Amniotic stem cell (primary cell): ENCODE measurements at places on chromosomes 11 and 22.

DNA sequence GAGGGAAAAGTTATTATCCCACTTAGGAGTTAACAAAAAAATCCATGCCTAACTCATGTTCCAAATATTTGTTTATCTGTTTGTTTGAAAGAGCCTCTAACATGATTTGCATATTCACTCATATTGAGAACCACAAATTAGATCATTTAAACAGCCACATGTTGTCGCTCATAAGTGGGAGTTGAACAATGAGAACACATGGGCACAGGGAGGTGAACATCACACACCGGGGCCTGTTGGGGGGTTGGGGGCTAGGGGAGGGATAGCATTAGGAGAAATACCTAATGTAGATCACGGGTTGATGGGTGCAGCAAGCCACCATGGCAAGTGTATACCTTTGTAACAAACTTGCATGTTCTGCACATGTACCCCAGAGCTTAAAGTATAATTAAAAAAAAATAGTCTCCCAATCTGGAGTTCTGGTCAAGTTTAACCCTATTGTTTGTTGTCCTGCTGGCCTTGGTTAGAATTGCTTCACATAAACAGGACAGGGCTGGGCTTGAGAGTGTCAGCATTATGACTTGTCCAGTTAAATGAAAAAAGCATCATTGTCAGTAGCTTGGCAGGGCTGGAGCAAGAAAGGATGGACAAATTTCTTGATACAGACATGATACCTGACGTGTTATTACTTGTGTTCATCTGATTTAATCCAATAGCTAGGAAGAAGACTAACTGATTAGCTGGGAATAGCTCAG lies 57.8 kb upstream of the PSMA1 start:
- DNase-seq, result no peak

DNA sequence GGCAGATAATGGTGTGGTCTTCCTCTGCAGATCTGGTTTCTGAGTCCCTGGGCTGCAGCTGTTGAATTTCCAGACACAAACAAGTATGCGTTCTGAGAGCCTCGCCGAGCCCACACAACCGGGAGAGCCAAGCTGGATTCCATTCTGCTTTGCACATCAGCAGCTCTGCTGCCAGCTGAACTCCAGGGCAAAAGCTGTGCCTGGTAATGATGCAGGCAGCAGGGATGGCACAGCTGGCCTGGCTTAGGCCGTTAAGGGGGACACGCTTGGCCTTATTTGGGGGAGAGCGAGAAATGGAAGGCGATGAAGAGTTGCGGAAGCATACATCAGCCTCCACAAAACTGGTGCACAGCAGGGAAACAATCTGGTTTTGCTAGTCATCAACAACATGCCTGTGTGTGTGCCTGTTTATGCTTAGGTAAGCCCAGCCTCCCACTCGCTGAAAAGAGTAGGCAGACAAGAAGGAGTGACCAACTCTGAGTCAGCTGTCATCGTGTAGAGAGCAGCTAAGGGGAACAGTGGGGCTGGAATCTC lies 25.1 kb downstream of the ADAMTS8 start:
- peak; percentile 63 for DNase-seq

GRCh38 chr22:17770180-17771077 lies 3.8 kb downstream of the BID start:
- DNase-seq, result no peak

DNA sequence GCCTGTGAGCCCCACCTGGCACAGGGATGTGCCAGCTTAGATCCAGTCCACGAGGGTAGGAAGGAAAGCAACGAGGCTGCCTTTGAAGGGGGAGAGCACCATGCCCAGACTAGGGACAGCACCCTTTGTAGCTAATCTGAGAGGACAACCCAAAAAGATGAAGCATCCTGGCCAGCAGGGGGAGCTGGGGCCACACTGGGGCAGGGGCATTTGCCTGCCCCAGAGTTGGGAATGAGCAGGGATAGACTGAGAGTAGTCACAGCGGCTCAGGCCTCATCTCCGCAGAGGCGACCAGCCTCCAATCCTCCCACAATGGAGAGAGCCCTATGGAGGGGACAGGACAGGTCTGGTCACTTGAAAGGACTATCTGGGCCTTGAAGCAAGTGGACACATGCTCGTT lies 16.4 kb downstream of the LMO1 start:
- no peak for DNase-seq

- DNase-seq, result no peak
These were observed 2.1 kb downstream of the GAL start for GRCh38 chr11:68686486-68686885.

DNA sequence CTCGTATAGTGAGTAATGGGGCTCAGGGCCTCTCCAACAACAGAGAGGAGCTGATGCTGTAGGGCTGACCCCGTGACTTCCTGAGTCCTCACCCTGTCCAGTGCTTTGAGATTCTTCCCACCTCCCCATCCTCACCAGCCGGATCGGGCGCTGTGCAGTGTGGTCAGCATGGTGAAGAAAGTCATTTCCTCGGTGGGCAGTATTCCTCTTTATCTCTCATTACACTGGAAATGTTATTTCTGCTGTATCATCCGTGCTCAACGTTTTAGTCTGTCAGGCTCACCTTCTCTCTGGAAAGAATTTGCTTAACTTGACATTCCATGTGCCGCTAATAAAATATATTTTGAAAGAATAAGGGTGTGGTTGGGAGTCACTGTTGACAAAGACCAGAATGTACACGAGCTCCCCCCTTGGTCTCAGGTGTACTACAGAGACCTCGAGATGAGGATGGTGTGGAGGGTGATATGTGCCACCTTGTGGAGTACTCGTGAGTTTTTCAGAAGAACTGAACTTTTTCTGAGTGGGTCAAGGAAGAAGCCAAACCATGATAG lies 25.7 kb upstream of the SCGB1A1 start:
- no peak for DNase-seq

- DNase-seq, result no peak
These were observed 12.2 kb downstream of the NEU3 start for GRCh38 chr11:75000975-75001354.

DNA sequence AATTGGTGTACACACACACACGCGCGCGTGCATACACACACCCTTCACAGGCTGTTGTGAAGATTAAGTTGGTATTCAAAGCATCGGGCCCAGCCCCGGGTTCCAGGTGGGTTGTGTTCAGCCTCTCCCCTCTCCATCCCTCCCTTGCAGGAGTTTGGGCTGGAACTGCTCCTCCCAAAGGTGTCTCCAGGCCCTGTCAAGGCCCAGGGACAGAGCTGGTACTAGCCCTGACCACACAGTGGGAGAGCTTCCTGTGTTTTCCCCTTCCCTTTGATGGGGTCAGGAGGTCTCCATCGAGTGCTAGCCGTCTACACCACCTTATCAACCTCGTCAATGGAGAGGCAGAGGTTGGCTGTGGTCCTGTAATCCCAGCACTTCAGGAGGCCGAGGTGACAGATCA lies 36.5 kb upstream of the CSNK1E start:
- no peak for DNase-seq

- DNase-seq, result no peak
These were observed 31.2 kb downstream of the RAB6A start for GRCh38 chr11:73729594-73730206.

- DNase-seq, result peak; percentile 64
These were observed 16.1 kb upstream of the APOA1 start for GRCh38 chr11:116853461-116854073.

- no peak for DNase-seq
These were observed 36.1 kb upstream of the NRIP3 start for GRCh38 chr11:9039863-9040262.

GRCh38 chr11:5700421-5701054 lies 10.9 kb downstream of the TRIM22 start:
- DNase-seq, result no peak

- DNase-seq, result no peak
These were observed 13.4 kb upstream of the DAGLA start for GRCh38 chr11:61666684-61667297.

- no peak for DNase-seq
These were observed 111.5 kb upstream of the E2F8 start for GRCh38 chr11:19352072-19352770.

- DNase-seq, result no peak
These were observed 12.8 kb upstream of the EFCAB6 start for GRCh38 chr22:43824724-43825420.

DNA sequence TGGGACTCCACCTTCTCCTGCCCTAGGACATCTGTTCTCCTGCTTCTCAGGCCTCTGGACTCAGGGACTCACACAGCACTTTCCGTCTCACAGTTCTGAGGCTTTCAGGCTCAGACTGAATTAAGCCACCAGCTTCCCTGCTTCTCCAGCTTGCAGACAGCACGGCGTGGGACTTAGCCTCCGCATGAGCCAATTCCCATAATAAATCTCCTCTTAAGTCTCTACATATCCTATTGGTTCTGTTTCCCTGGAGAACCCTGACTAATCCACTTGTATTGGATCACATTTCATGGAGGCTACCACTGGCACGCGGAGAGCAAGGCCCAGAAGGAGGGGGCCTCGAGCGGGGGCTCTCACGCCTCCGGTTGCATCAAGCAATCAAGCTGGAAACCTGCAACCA lies 1313.6 kb downstream of the TBC1D22A start:
- no peak for DNase-seq

- DNase-seq, result no peak
These were observed 7.1 kb downstream of the TBX1 start for GRCh38 chr22:19767427-19768341.

GRCh38 chr11:33682446-33682845 lies 18.2 kb downstream of the C11orf91 start:
- DNase-seq, result no peak

- no peak for DNase-seq
These were observed 14.8 kb downstream of the IGLL5 start for GRCh38 chr22:22902247-22903001.

DNA sequence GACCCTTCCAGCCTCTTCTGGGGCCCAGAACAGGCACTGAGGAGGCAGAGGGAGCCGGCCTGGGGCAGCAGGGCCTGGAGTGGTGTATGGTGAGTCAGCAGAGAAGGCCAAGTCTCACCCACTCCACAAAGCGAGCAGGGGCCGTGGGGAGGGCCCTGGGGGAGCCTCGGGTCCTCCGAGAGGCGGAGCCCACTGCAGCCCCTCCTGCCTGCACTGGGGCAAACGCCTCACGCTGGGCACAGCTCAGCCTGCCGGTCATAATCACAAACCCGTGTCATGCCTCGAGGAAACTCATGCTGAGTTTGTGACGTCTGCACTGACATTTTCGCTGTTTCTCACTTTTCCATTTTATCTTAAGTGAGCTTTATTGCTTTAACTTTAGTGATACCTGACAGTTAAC lies 38.4 kb downstream of the TOLLIP start:
- no peak for DNase-seq

GRCh38 chr11:119722281-119722794 lies 6.7 kb downstream of the NECTIN1 start:
- no peak for DNase-seq

- DNase-seq, result no peak
These were observed 2.3 kb downstream of the CCDC85B start for GRCh38 chr11:65892661-65893317.

- DNase-seq, result peak; percentile 18
These were observed 143.4 kb upstream of the ANO3 start for GRCh38 chr11:26188554-26188953.

- no peak for DNase-seq
These were observed 25.9 kb downstream of the PPM1F start for GRCh38 chr22:21926728-21927127.

GRCh38 chr11:10004526-10005113 lies 289.4 kb downstream of the SBF2 start:
- no peak for DNase-seq

- no peak for DNase-seq
These were observed 40.9 kb upstream of the LIPT2 start for GRCh38 chr11:74534216-74534945.

- DNase-seq, result no peak
These were observed at the start of gene OR52N4 for GRCh38 chr11:5753943-5754342. TSS of gene OR52N4 (plus strand) at chr11:5754243. CDS start at chr11:5754741, 498 bp downstream.

DNA sequence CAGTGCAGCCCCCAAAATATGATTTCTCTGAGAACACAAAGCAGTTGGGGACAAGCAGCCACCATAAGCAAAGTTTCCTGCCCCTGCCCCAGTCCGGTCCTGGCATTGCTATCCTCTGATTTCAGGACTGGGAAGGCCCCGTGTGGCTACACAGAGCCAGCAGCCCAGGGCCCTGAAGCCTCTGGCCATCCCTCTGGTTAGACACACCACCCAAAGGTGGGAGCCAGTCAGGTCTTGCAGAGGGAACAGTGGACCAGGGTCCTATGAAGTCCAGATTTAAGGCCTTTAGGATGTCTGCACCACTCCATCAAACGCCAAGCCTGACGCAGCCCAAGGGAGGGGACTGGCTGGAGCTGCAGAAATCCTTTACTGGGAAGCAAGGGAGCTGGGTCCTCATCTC lies 63.4 kb downstream of the SLC22A12 start:
- DNase-seq, result no peak

DNA sequence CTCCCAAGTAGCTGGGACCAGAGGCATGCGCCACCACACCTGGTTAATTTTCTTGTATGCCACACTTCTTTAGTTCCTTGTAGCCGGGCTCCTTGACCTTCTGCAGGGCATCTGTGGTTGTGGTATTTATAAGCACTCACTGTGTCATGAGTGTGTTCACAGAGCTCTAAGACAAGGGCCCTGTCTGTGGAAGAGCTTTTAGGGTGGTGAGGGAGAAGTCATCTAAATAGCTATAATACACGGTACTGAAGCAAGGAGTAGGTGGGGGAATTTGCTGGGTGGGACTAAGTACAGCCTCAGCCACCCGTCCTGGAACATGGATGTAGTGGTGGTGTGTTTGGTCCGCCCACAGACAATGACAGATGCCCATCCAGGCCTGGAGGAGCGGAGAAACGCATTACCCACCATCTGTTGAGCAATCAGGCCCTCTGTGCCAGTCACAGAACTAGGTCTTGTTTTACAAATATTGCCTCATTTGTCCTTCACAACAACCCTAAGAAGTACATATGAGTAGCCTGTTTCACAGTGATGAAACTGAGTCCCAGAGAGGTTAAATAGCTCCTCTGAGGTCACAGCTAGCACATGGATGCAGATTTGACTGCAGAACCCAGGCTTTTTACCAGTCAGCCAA lies 10.1 kb downstream of the ACO2 start:
- DNase-seq, result no peak

- no peak for DNase-seq
These were observed 37.1 kb upstream of the CHST1 start for GRCh38 chr11:45702511-45702910.

- no peak for DNase-seq
These were observed 34.3 kb upstream of the CHORDC1 start for GRCh38 chr11:90257158-90257525.

- no peak for DNase-seq
These were observed 5.9 kb downstream of the SLC17A6 start for GRCh38 chr11:22344081-22344480.

DNA sequence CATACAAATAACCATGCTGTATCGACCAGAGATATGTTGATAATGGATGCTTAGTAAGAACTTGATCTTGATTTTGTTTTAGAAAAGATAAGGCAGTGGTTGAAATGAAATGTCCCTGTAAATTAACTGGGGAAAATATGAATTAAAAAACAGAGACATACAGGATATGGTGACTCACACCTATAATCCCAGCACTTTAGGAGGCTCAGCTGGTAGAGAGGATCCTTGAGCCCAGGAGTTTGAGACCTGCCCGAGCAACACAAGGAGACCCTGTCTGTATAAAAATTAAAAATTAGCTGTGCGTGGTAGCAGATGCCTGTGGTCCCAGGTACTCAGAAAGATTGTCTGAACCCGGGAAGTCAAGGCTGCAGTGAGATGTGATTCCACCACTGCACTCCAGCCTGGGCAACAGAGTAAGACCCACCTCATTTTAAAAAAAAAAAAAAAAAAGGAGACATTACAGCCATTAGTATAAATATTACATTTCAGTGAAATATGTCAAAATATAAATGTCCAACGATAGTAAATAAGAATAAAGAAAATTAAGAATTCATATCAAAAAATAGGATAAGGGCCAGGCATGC lies 4.6 kb downstream of the PICALM start:
- no peak for DNase-seq
